Activated CD8-positive, alpha-beta memory T cell treated with anti-CD3 and anti-CD28 coated beads, Interleukin-2, amount 10 ng/mL, durations not matched to agents 7 days and 5 days (primary cell): ENCODE measurements at places on chromosomes 11 and 22. TPM values are rescaled to one million over a fixed set of nuclear protein-coding genes. Genes with fewer than 3 reads are reported as not detected.
A peak's percentile ranks its signal among the peaks of the same experiment; 100 is the strongest.

RRAS2 gene
- total RNA-seq = 76.1 TPM

DNA sequence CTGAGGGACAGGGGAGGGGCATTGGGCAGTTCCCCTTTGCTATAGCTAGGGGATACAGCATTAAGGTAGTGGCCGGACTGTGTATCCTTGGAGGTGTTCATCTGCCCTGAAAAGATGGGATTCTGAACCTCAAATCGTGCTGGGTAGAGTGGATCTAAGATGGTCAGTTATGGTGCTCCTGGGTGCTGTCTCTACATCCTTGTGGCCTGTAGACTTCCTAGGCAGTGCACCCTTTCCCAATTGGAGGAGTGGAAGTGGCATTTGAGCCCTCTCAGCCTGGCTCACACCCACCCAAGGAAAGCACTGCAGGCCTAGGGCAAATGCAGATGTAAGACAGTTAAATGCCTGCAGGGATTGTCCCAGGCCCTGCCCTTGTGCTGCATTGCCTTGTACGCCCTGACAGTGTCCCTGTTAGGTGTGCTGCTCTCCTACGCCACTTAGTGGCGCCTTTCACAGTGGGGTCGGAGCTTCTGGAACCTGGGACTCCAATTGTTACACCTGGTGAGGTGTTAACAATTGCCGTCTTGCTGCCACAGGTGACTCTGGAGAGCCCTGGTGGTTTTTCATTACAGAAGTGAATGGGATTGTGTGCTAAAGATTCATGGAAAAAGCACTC, 35.0 kb downstream of the PPFIBP2 start:
- DNase-seq = peak; percentile 50

DNA sequence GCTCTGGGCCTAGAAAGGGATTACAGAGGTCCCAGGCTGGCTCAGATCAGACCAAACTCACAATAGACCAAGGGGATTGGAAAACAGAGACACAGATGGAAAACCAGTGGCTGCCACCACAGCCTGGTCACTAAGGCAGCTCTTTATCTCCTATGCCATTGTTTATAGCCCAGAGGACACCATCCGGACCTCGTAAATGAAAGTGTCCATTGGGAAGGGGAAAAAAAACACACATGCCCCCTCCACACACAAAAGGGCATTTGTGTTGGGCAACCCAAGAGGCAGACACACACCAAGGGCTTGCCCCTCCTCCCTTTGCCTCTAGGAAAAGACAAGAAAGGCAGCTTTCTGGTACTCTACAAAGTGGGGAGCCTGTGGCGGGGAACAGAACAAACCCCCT, 85.9 kb downstream of the GAB2 start:
- DNase-seq = no peak

LIF gene
- total RNA-seq = 107 TPM

GRCh38 chr11:110737593-110737992, 25.4 kb upstream of the ARHGAP20 start:
- DNase-seq = no peak

DNA sequence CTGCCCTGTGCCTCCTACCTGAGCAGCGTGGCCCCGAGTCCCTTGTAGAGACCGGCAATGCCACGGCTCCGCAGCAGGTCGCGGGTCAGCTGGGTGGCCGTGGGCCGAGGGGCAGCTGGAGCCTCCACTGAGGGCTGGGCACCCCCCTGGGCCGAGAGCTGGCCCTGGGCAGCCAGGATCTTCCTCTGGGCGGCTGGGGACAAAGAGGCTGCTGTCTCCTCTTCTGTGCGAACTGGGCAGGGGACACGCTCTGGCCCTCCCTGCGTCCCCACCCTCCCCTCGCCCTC, 2.6 kb upstream of the CEND1 start:
- DNase-seq = no peak

YPEL1 gene
- total RNA-seq = 7.2 TPM

DNA sequence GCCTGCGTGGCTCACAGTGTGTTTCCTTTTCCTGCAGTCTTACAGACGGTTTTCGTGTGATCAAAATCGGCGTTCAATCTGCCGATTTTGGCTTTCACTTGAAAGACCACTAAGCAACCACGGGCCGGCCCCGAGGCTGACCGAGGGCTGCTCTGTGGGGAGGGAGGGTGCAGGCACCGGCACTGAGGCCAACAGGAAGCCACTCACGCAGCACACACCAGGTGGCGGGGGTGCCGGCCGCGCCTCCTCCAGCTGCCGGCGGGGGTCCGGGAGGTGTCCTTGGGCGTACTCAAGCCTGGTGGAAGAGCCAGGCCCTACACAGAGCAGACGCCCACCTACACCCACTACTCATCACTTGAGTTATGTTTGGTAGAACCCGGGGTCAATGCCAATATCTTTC, 14.3 kb downstream of the TOLLIP start:
- no peak for DNase-seq

- DNase-seq = peak; percentile 44
Observed at GRCh38 chr22:49966774-49967705, 6.5 kb downstream of the PIM3 start.

GRCh38 chr11:35914816-35915215, 29.0 kb upstream of the LDLRAD3 start:
- DNase-seq = no peak

GRCh38 chr11:117914991-117915618, 14.1 kb downstream of the TMPRSS13 start:
- DNase-seq = no peak

C11orf87 gene
- not detected for total RNA-seq

GRCh38 chr22:45554040-45554406, 51.3 kb downstream of the FBLN1 start:
- no peak for DNase-seq

GRCh38 chr11:9040410-9040809, 36.6 kb upstream of the NRIP3 start:
- no peak for DNase-seq

SH3BP1 gene
- 231 TPM for total RNA-seq

- peak; percentile 57 for DNase-seq
Observed at GRCh38 chr11:86743223-86744118, 56.9 kb upstream of the PRSS23 start.

GRCh38 chr22:17368554-17369438, 464 bp upstream of the CECR2 start:
- DNase-seq = peak; percentile 40

PCNX3 gene
- total RNA-seq = 57.1 TPM

NAALADL1 gene
- 15.3 TPM for total RNA-seq

DNA sequence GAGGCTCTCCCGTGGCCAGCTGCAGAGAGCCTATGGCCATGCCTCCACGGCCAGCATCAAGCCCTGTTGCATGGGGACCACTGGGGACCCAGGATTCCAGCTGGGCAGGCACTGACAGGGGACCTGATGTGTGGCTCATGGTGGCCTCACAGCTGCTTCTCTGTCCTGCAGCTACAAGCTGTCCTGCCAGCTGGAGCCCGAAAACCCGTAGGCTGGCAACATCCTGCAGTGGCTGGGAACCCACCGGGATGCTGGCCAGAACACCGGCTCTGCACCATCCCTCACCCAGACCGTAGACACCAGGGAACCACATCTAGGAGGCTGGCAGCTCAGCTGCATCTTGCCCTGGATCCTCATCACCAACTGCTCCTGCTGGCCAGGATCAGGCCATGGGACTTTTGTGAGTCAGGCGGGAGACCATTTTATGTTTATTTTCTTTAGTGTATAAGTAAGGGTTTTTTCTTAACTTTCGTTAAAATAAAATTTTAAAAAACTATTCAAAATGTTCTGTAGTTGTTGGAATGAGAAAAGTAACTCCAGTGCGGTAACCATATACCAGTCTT, 7.9 kb downstream of the RGL4 start:
- DNase-seq = no peak

C11orf58 gene
- total RNA-seq = 135 TPM

TRIM64C gene
- not detected for total RNA-seq

OR8B2 gene
- not detected for total RNA-seq

GRCh38 chr11:43243927-43244326, 67.9 kb upstream of the API5 start:
- no peak for DNase-seq

SBF2 gene
- 8.3 TPM for total RNA-seq

- no peak for DNase-seq
Observed at GRCh38 chr11:69439651-69440464, 41.6 kb upstream of the LINC01488 start.

DNA sequence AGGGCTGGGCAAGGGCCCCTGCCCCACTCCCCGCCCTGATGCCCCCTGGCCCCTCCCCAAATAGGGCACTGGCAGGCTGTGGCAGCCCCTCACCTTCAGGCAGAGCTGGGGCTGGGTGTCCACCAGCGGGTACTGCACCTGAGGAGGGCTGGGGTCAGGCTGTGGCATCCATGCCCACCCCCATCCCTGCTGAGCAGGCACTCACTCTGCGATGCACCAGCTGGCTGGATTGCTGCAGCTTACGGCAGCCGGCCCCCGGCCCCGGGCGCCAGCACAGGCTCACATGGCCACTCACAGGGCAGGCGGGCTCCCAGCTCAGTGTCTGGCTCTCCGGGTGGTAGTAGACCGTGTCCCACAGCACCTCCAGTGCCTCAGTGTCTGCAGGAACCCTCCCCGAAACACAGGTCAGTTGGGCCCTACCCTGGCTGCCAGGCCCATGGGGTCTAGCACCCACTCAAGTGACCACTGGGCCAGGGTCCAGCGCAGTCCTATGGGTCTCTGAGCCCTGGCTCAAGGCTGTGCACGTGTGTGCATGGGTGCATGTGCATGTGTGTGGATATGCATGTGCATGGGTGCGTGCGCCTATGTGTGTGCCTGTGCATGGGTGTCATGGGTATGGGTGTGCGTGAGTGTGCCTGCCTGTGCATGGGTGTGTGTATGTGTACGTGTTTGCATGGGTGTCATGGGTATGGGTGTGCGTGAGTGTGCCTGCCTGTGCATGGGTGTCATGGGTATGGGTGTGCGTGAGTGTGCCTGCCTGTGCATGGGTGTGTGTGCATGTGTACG, 14.4 kb downstream of the IL17REL start:
- peak; percentile 38 for DNase-seq

- no peak for DNase-seq
Observed at GRCh38 chr22:39150848-39151215, 1.6 kb downstream of the CBX7 start.

- DNase-seq = no peak
Observed at GRCh38 chr22:27317971-27318428, 483.6 kb downstream of the MN1 start.

ELMOD1 gene
- 0.16 TPM for total RNA-seq

NXPE1 gene
- not detected for total RNA-seq

DNA sequence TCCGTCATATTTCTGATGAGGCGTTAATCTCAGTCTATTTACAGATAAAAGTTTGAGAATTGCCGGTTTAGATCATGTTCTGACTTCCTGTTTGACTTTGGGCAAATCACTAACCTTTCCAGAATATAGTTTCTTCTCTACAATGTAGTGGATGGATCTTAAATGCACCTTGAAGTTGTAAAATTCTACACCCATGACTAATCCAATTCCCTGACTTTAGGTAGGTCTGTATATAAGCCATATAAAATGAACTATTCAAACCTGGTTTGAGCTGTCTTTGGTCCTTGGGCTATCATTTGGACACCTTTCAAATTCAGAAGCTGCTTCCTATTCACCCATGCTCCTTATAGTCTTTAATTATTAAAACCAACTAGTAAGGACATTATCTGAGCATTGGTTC, 52.2 kb upstream of the BLID start:
- DNase-seq = no peak

- no peak for DNase-seq
Observed at GRCh38 chr11:130020323-130020722, 17.7 kb upstream of the PRDM10 start.

DNA sequence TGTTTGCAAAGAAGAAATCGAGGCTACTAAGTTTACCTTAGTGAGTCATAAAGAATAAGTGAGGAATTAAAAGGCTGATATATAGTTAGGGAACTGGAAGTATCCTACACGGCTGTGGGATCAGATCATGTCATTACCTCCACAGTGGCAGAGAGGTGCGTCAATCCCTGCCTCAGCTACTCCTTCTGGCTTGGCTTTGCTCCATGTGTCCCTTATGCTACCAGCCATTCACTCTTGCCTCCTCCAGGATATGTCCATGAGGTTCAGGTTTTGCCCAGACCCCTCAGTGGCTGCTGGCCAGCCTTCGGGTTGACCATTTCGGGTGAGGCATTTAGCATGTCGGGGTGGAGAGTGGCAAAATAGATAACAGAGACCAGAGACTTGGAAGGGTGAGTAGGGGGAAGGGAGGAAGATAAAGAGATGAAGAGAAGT, 153.4 kb downstream of the LDLRAD3 start:
- DNase-seq = no peak

- DNase-seq = no peak
Observed at GRCh38 chr11:80307676-80308075, 866.8 kb upstream of the TENM4 start.

- peak; percentile 66 for DNase-seq
Observed at GRCh38 chr11:76810151-76810853, 27.1 kb downstream of the TSKU start.

BLID gene
- not detected for total RNA-seq

- no peak for DNase-seq
Observed at GRCh38 chr11:1912289-1912878, 7.1 kb upstream of the TNNT3 start.

- no peak for DNase-seq
Observed at GRCh38 chr11:102252339-102252891, 64.9 kb upstream of the BIRC3 start.

DNA sequence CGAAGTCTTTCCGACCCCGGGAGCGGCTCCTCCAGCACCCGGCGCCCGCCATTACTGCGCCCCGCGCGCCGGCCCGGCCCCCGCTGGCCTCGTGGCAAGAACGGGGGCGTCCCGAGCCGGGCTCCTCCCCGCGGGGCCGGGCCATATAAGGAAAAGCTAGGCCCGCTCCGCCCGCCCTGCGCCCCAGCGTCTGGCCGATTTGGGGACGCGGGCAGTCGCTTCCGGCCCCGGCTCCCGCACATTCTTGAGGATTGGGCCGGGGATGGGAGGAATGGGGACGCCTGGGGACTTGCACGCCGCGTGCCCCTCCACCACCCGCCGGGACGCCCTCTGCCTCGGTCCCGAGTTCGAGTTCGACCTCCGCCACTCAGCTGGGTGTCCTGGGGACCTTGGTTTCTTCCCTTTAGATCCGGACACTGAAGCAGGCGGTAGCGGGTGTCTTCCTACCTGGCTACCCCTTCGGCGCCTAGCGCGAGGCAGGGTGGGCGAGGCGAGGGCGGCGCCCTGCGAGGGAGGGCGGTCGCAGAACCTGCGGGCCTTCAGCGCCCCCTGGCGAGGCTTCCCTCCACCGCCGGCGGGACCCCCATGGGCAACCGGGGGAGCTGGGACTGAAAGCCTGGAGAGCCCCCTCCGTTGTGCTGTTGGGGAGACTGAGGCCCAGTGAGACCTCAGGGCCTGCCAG, 3.8 kb downstream of the SMTN start:
- DNase-seq = peak; percentile 92
